LoVo (cell line): ENCODE measurements at places on chromosomes 3 and 15.

DNA sequence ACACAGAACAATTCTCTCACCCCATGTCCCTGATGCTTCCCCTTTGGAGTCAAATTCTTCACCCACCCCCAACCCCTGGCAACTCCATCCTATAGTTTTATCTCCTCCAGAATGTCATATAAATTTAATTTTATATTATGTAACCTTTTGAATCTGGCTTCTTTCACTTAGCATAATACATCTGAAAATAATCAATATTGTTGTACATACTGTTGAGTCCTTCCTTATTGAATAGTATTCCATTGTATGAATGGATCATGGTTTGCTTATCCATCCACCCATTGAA lies 98.9 kb upstream of the TSC22D2 start:
- no peak for DNase-seq

DNA sequence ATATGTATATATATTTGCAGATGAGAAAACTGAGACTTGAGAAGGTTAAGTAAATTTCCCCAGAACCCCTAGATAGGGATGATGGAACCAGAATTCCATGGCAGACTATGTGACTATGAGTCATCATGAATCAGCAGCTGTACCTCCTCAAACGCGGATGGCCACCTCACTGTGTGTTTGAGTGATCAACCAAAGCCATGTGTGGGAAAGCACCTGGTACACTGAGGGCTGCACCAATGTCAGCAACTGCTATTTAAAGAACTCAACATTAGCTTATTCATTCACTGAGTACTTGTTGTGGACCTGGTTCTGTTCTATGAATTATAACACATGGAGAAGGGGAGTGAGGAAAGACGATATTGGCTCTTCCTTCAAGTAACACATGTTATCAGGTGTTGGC lies 377.0 kb downstream of the GAP43 start:
- DNase-seq: peak; percentile 8

- peak; percentile 33 for DNase-seq
Observed at GRCh38 chr3:54870423-54870822, 57.4 kb downstream of the LRTM1 start.

DNA sequence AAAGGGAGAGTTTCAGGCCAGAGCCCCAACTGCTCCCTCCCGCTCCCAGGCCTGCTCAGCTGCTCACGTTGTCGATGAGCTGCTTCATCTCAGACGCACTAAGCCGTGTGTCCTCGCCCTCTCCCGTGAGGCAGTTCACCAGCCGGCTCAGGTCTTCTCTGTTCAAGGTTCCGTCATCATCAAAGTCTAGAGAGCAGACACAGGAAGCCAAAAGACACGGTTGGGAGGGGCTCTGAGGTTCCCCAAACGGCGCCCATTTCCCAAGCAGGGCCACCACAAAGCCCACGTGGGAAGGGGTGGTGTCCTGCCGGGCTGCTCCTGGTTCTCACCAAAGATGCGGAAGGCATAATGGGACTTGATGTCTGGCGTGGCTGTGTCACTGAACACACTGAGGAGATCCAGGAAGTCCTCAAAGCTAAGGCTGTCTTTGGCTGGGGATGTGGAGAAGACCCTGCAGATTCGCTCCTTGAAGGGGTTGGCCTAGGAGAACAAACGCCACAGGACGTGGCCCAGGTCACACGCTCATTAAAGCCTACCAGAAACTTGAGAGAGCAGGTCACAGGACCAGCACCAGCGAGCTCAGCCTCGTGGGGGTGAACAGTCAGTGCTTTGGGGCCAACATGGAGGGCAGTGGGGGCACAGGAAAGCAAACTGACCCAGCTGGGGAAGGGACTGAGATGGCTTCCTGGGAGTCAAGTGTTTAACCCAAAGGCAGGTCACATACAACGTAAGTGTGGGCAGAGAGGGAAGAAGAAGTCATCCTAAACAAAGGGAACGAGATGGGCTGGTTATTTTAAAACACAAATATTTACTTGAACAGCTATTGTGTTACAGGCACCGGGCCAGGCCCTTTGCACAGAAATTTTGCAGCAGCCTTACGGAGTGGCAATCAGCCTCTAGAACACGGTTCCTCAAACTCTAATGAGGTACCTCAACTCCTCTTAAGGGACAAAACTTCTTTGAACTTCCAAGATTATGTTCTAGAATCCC lies 2.4 kb downstream of the CIB1 start:
- no peak for DNase-seq

DNA sequence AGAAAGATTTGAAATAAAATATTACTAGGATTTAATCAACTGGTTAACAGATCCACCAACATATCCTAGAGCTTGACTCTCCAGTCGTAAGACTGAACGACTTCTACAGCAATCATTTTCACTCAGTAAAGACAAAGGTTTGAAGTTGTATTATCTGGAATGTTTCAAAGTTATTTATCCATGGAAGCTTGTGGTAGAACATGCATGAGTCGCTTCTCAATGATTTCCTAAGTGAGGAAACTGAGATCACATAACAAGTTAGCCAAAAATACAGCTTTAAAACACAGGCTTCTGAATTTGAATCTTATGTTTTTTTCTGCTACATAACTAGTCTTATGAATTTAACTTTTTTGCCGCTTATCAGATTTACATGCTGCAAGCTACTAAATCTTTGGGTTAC lies 241.8 kb downstream of the FOXP1 start:
- DNase-seq: no peak

DNA sequence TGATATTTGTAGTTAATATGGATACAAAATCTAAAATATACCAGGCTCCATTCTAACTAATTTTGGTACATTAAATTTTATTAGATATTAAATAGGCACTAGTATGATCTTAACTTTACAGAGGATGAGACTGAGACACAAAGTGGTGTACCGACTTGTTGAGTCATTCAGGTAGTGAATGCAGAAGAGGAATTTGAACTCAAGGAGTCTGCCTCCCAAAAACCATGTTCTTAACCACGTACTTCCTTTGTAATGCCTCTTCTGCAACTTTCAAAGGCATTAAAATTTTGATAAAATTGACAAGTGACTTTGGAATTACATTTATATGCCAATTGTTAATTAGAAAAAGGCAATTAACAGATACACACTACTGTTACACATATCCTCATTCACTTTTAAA lies 61.8 kb downstream of the ZBBX start:
- DNase-seq: no peak

DNA sequence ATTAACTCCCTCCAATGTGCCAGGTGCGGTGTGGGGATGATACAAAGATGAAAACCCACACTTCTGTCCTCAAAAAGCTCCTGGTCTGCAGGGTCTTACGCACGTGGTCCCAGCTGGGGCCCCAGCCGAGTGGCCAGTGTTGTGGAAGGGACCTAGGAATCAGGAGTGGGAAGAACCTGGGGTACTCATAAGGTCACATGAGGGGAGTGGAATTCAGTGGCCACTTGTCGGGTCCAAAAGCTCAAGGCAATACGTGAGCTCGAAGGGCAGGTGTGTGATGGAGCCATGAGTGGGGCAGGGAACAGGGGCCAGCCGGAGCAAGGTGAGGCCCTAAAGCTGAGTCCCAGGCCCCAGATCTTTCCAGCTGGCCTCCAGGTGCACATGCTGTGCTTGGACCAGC lies 260.0 kb upstream of the LYSMD4 start:
- DNase-seq: no peak

DNA sequence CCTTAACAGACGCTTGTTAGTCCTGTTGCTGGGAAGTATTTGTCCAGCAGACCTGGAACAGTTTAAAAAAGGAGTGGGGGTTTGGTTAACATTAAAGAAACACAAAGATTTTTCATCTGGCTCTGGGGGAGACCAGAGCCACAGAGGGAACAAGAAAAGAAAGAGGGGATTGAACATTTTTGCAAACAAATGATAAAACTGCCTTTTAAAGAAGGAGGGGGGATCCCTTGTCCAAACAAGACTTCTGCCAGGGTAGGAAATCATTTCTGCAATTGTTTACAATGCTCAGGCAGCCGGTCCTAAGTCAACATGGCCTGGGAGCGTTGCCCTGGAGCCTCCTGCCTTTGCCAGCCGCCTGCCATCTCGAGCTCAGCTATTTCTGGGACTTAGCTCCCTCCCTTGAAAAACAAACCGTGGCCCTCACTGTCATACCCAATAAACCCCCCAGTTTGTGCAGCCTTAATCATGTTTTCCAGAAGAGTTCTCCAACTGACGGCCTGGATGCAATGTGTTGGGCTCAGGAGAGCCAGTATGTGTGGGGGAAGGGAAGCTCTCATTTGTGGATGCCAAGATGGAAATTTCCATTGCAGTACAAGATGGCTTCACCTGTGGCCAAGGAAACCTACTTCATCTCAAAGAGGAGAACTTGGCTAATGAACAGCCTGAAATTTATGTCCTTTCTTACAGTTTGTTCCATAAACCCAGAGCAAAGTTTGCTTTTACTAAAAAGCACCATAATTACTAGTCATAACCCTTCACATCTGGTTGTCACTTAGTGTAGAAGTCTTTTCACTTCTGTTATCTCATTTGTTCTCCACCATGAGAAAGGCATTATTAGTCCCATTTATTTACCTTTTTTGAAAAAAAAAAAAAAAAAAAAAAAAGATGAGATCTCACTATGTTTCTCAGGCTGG lies 75.9 kb upstream of the RNU6-1 start:
- DNase-seq: peak; percentile 54

GRCh38 chr3:58637509-58637908 lies 29.1 kb downstream of the FAM3D start:
- no peak for DNase-seq

- DNase-seq: no peak
Observed at GRCh38 chr15:84840255-84840654, 23.1 kb downstream of the ALPK3 start.

DNA sequence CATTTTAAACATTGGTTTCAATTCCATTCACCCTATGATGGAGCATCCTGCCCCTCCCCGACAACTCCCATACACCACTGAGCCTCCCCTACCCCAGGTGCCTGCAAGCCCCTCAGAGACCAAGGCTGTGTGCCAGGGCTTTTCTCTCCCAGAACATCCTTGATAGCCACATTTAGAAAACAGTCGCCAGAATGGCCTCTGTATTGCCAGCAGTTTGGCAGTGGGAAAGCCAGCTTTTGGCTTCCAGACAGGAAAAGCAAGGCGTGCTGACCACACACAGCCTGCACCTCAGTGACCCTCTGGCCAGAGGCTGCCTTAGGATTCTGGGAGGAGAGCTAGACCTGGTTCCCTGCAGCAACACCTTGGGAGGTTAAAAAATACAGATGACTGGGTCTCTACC lies 18.2 kb upstream of the HRH1 start:
- DNase-seq: no peak

DNA sequence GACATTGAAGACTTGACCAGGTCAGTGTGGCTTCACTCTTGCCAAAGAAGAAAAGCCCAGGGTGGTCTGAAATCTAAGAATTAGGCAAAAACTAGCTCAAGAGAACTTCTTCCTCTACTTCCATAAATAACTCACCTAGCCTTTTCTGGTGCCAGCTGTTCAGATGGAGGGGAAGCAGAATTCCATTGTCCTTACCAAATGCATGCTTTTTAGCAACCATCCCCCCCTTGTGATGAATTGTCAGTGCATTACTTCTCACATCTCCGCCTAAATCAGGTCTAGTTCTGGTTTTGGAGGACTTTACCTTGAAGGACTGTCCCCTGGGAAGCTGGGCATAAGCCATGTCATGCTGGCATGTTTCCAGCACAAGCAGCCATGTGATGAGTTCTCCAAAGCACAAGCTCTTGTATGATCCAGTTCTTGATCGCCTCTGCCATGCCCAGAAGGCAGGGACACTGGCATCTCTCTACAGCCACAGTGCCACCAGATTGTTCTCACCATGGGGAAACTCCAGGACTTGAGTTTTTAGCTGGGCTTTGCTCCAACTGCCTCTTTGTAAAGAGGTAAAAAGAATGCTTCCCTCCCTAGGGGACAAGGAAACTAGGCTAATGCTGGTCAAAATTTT lies 96.4 kb upstream of the IL12A start:
- DNase-seq: no peak

DNA sequence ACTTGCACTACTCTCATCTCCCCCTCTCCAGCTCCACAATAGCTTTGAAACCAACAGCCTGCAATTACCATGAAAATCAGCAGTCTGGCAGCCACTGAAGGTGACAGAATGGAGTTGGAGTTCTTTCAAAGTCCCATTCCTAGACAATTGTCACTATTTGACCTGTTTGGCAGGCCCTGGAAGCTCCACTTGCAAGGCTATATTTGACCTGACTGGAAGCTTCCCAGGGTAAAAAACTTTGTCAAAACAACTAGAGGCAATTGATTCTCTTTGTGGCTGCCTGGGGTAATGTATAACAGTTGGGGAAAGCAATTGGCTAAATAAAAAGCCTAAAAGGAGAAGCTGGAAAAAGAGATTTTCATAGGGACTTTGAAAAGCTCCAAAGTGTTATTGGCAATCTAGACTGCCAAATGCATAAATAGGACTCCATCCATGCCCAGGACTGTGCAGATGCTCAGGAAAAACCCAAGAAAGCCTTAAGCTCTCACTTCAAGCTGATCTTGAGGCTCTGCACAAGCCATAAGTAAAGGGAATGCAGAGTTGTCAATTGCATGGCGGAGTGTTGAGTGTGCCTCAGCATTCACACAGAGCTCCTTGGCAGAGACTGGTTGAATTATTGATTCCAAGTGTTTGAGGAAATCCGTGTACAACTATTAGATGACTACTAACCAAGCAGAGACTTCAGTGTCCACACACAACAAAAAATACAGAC lies 18.3 kb downstream of the GREM1 start:
- no peak for DNase-seq

- DNase-seq: no peak
Observed at GRCh38 chr3:108959017-108959416, 5.3 kb upstream of the GUCA1C start.

- no peak for DNase-seq
Observed at GRCh38 chr15:42159381-42160015, 3.1 kb upstream of the PLA2G4F start.

GRCh38 chr15:62907275-62907674 lies 135.3 kb upstream of the TPM1 start:
- DNase-seq: no peak

GRCh38 chr15:34019369-34019990 lies 19.5 kb downstream of the AVEN start:
- DNase-seq: no peak

GRCh38 chr3:140736863-140737460 lies 59.1 kb downstream of the TRIM42 start:
- DNase-seq: peak; percentile 22

GRCh38 chr3:15174953-15175352 lies 31.1 kb upstream of the CAPN7 start:
- DNase-seq: no peak

- no peak for DNase-seq
Observed at GRCh38 chr3:122409446-122409845, 6.4 kb downstream of the WDR5B start.

- DNase-seq: no peak
Observed at GRCh38 chr15:51771773-51772172, 20.4 kb downstream of the TMOD2 start.

- peak; percentile 22 for DNase-seq
Observed at GRCh38 chr15:81398910-81399551, 25.0 kb upstream of the TMC3 start.

GRCh38 chr3:53114011-53114400 lies 16.2 kb downstream of the RFT1 start:
- peak; percentile 78 for DNase-seq

GRCh38 chr3:48064292-48064829 lies 48.1 kb upstream of the MAP4 start:
- DNase-seq: no peak

DNA sequence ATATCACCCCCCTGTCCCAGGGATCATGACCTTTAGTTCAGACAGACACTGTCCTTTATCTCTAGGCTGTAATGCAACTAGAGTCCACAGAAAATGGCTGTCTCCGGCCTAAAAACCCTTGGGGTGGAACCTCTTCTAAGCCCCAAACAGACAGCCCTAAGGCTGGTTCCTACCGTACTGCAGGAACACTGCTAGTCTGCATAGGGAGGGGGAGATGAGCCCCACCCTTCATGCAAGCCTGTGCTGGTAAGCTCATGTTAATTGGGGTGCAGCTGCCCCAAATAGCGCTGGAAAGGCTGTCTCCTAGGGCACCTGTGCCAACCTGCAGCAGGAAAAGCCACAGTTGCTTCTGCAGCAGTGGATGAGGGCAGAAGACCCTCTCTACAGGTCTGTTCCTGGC lies 252.1 kb upstream of the MDFIC2 start:
- no peak for DNase-seq
